HepG2 (cell line): ENCODE measurements at places on chromosomes 2 and 18.

DNA sequence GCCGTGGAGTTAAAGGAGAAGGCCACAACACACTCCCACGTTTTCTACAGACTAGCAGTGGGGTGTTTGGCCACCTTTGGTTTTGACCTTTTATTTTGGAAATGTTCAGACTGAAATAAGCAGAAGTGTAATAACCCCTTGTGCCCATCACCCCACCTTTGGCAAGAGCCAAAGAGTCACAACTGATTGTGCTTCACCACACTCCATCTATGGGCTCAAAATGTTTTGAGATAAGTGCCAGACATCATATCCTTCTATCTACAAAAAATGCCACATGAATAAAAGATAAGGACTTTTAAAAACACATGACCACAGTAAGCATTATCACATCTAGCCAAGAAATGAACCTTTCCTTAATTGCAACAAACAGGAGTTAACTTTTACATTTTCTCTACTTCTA, 9.9 kb upstream of the GPR35 start:
- no peak for DNase-seq

DNA sequence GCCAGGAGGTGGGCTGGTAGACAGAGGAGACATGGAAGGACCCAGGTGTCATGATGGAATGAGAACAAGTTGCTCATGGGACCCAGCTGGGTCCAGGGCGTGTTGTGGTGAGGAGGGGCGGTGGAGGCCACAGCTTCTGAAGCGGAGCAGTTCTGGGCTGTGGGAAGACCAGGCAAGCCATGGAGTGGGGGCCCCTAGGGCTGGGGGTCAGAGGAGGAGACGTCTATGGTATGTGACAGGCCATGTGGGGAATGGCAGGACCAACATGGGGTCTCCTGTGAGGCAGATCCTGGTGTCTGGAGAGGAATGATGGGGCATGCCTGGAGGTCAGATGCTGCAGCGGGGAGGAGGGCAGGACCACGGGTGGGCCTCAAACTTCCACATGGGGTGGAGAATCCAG, 16.9 kb downstream of the MYO7B start:
- no peak for DNase-seq

DNA sequence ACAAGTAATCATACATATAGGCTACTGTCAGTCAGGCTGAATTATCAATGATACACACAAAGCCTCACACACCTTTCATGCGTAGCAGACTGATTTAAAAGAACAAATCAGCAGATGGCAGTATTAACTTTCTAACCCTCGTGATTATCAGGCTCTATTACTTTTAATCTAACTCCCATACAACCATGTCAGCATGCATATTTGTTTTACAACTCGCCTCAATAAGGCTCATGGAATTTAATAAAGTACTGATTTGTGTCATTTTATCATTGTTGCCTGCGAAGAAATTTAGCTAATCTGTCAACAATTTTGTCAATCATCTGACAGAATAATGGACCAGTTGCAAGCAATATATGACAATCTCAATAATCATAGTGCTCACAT, 82.8 kb downstream of the SLC25A12 start:
- peak; percentile 26 for DNase-seq

- no peak for DNase-seq
Measured at GRCh38 chr2:58045580-58046334, 849 bp upstream of the VRK2 start.

DNA sequence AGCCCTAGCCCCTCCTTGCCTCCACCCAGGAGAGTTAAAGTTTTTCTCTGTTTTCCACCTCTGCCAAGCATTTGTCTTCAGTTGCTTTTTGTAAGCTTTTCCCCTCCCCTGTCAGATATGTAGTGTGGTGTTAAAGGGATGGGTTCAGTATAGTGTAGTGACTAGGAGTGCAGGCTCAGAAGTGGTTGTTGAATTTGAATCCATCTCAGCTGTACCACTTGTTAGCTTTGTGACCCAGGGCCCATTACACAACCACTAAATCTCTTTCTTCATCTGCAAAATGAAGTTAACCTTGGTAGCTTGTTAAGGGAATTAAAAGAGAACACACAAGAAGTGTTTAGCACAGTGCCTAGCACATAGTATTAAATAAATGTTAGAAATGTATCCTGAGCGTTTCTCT, 56.9 kb downstream of the MAP3K20 start:
- no peak for DNase-seq

DNA sequence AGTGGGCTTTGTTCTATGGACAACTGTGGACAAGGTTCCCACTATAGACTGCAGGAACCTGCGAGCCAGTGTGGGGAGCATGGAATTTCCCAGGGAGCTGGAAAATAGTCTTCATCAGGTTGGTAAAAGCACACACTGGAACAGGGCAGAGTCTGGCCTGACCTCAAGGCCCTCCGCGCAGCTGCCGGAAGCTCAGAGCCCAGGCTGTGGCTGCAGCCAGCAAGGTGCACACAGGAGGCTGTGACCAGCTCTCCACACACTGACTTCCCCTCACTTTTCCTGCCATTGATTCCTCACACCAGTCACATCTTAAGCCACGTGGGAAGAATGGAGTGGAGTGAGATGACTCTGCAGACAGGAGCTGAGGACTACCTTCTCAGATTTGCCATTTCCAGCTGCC, 19.1 kb downstream of the MAL start:
- no peak for DNase-seq

DNA sequence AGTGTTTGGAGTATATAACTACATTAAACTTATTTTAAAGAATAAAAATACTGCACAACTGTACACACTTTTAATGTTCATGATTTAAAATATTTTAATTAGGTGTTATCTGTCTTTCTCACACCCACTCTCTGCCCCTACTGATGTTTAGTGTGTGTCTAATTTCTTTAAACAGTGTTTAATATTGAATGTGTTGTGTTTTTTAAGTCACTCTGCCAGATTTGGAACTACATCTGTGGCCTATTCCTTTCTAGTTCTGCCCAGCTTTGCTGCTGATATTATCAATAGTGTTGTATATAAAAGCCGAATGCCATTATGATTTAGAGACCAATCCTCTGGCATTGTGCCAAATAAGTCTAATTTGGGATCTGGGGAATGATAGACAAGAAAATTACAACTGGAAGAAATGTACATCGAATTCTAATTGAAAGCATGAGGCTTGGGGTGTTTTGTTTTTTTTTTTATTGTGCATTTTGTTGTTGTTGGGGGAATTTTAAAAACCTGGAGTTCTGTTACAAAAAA, 398.0 kb downstream of the CPS1 start:
- no peak for DNase-seq

- no peak for DNase-seq
Measured at GRCh38 chr2:119469131-119469530, 37.5 kb downstream of the TMEM37 start.

- no peak for DNase-seq
Measured at GRCh38 chr18:56721491-56721890, 70.3 kb downstream of the WDR7 start.
